Activated naive CD4-positive, alpha-beta T cell treated with anti-CD3 and anti-CD28 coated beads, Interleukin-2, amount 10 ng/mL, durations not matched to agents 7 days and 5 days (primary cell): ENCODE measurements at places on chromosomes 12 and 14.

DNA sequence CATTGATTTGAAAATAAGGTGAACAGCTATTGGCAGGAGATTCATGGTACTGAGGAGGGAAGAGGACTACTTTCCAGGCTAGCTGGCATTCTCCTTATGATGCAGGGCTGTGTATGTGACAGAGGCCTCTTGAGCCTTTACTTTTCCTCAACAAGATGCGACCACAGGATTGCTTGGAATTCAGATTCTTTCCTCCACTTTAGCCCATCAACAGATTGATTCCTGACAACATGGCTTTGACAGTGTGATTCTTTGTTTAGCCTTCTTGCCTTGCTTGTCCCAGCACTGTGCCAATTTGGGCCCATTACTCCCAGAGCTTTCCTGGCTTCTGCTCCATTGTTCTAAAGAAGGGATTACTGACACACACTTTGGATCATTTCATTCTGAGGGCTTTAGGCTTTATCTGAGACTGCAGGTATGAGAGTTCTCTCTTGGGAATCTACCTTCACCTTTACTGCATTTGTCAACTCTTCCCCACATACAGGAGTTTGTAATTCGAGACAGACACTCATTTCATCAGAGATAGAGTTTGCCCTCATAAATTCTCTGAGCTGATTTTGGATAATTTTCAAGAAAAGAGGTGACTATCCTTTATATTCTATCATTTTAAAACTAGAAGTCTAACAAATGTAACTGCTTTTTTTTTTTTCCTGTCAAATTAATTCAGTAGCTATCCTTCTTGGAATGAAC is 206.4 kb upstream of the GZMB start:
- no peaks in the 10 kb centered on the region for H3K36me3 ChIP-seq
- no peaks in the 10 kb centered on the region for H3K4me1 ChIP-seq
- H3K27ac ChIP-seq: no peak overlapping the region
- H3K4me3 ChIP-seq: no peak overlapping the region
- H3K27me3 ChIP-seq: peaks cover 5% of the 10 kb centered on the region

DNA sequence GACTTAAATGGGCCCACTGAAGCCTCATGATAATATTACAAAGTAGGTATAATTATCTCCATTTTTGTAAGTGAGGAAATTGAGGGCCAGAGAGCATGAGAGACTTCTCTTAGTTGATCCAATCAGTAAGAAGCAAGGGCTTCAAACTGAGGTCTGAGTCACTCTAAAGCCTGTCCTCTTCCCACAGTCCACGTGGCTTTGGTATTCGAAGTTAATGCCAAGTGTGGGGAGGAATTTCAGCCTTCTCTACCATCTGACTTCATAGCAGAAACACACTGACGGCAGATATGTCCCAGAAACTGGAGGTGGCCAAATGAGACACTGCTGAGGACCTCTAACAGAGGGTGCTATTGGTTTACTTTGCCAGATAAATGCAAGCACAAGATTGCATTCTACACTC is 114.4 kb upstream of the OVCH1 start:
- no peaks in the 10 kb centered on the region for H3K36me3 ChIP-seq
- H3K4me1 ChIP-seq: no peaks in the 10 kb centered on the region
- peaks cover 6% of the 10 kb centered on the region for H3K27me3 ChIP-seq
- H3K27ac ChIP-seq: no peak overlapping the region
- no peak for DNase-seq

DNA sequence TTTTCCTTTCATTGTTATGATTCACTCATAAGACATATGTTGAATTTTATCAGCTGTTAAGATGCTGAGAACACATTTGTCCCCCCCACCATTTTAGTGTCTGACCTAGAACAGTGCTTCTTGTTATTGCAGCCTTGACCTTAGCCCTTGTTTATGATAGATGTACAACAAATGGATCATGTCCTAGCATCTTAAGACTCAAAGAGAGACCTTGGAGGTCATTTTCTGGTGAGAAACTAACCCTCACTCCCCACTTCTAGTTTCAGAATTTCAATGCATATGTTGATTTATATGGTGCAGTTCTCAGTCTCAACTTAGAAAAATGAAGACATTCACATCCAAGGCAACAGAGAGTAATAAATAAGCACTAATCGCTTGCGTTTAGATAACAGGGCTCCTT is 391.2 kb downstream of the AEBP2 start:
- no peaks in the 10 kb centered on the region for H3K4me1 ChIP-seq
- H3K36me3 ChIP-seq: no peaks in the 10 kb centered on the region
- no peak overlapping the region for H3K27ac ChIP-seq
- no peaks in the 10 kb centered on the region for H3K27me3 ChIP-seq
- DNase-seq: no peak

DNA sequence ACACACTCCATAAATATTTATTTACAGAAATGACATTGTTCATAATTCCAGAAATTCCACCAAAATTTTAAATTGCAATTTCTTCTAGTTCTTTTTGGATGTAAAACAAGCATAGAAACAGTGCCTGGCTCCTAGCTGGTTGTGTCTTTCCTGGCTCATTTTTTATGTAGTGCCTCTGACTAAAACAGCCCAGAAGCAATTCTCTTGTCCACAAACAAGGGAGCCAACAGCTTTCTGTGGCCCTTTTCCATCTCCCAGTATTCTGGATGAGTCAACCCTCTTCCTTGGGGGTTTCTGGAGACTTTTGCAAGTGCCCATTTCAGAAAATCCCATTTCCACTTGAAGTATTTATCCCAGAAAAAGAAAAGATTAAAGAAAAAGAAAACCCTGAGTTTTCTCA is 141.4 kb downstream of the PHLDA1 start:
- no peaks in the 10 kb centered on the region for H3K36me3 ChIP-seq
- H3K27ac ChIP-seq: no peak overlapping the region

GRCh38 chr14:72516936-72517700 is 376.8 kb downstream of the DPF3 start:
- peak; percentile 89 for DNase-seq
- H3K36me3 ChIP-seq: peaks cover 25% of the 10 kb centered on the region
- H3K27ac ChIP-seq: peak overlapping the region; percentile 98
- H3K4me3 ChIP-seq: no peak overlapping the region
- H3K27me3 ChIP-seq: peaks cover 27% of the 10 kb centered on the region

GRCh38 chr12:39047539-39048262 is 142.3 kb upstream of the CPNE8 start:
- no peak overlapping the region for H3K4me3 ChIP-seq
- H3K4me1 ChIP-seq: no peaks in the 10 kb centered on the region
- no peaks in the 10 kb centered on the region for H3K36me3 ChIP-seq
- no peak overlapping the region for H3K27ac ChIP-seq

GRCh38 chr12:76621582-76622024 is 62.0 kb upstream of the OSBPL8 start:
- peak; percentile 80 for DNase-seq
- H3K36me3 ChIP-seq: no peaks in the 10 kb centered on the region
- no peaks in the 10 kb centered on the region for H3K4me1 ChIP-seq
- H3K27me3 ChIP-seq: peaks cover 5% of the 10 kb centered on the region
- no peak overlapping the region for H3K4me3 ChIP-seq
- H3K27ac ChIP-seq: no peak overlapping the region

DNA sequence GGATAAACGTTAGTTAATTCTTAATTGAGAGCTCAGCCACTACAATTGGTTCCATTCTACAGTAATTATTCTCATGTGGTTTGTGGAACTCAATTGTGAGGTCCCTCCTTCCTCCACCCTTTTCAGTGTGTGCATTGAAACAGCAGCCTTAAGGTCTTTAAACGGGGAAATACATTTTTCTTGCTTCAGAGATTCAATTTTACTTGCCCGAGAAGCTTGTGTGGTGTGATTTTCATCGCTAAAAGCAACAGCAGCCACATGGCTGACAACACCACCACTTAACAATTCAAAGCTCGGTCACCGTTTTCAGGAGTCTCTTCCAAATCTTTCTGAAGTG is 733 bp upstream of the PPFIBP1 start:
- no peaks in the 10 kb centered on the region for H3K36me3 ChIP-seq
- H3K4me1 ChIP-seq: peaks cover 40% of the 10 kb centered on the region
- peak overlapping the region; percentile 90 for H3K27ac ChIP-seq
- DNase-seq: no peak
- H3K4me3 ChIP-seq: peak overlapping the region; percentile 94
- H3K27me3 ChIP-seq: peaks cover 32% of the 10 kb centered on the region

GRCh38 chr12:124115976-124116690 is 143.1 kb downstream of the ZNF664 start:
- no peak overlapping the region for H3K4me3 ChIP-seq
- no peaks in the 10 kb centered on the region for H3K4me1 ChIP-seq
- no peak for DNase-seq
- H3K27me3 ChIP-seq: no peaks in the 10 kb centered on the region

DNA sequence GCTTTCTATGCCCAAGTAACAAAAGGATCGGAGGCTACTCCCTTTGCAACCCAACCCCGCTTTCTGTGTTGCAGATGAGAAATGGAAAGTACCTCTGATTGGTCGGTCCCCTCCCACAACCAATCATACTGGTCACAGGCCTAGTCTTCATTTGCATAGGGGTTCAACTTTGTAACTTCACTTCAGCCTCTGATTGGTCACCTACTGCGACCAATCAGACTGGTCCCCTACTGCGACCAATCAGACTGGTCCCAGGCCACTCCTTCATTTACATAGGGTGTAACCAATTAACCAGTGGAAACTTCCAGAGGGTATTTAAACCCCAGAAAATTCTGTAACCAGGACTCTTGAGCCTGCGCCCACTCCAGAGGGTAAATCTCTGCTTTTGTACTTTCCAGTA is 906.4 kb upstream of the TMEM132C start:
- H3K4me3 ChIP-seq: no peak overlapping the region
- H3K27ac ChIP-seq: no peak overlapping the region
- no peaks in the 10 kb centered on the region for H3K27me3 ChIP-seq
- no peaks in the 10 kb centered on the region for H3K36me3 ChIP-seq
- DNase-seq: no peak

DNA sequence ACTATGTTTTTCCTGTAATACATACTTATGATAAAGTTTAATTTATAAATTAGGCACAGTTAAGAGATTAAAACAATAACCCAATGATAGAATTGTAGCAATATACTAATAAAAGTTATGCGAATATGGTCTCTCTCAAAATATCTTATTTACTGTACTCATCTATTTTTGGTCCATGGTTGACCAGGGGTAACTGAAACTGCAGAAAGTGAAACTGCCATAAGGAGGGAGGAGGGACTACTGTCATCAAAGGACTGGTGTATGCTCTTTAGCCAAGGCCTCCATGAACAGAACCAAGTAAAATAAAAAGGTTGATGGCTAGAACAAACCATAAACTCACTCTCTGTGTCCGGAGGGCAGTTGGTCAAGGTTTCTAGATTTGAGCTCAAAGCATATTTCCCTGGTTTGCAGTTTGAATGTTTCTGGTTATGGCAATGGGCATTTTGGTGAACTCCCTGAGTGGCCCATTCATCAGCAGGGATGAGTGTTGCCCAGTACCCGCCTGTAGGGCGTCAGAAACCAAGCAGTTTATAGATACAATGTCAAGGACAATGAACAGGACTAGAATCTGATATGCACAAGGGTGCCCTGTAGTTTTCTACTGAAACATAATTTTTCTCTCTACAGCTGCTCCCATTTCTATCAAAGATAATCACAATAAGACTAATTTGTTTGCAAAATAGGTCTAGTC is 19.8 kb downstream of the LEMD3 start:
- H3K27ac ChIP-seq: no peak overlapping the region
- H3K4me1 ChIP-seq: peaks cover 61% of the 10 kb centered on the region
- no peak overlapping the region for H3K4me3 ChIP-seq
- no peak for DNase-seq
- H3K27me3 ChIP-seq: no peaks in the 10 kb centered on the region

DNA sequence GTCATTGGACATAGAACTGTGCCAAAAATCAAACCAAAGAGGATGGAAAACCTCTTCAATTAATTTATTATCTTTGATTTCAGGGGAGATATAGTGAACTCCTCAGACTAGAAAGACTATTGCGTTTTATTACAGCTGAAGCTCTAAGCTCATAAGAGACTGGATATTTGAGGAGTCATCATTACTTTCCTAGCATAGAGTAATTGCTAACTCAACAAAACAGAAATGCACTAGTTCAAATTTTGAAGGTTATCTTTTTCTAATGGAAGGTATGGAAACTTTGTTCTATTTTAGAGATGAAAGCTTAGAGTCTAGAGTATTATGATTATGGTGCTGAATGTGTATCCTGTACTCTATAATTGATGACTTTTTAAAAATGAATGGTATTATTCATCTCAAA is 5.3 kb upstream of the BEST3 start:
- no peak overlapping the region for H3K4me3 ChIP-seq
- no peak for DNase-seq
- no peaks in the 10 kb centered on the region for H3K4me1 ChIP-seq
- H3K27me3 ChIP-seq: peaks cover 6% of the 10 kb centered on the region

- peaks cover 36% of the 10 kb centered on the region for H3K36me3 ChIP-seq
- H3K27me3 ChIP-seq: peaks cover 13% of the 10 kb centered on the region
- H3K27ac ChIP-seq: peak overlapping the region; percentile 93
- peak overlapping the region; percentile 97 for H3K4me3 ChIP-seq
- DNase-seq: no peak
These were observed 29.6 kb downstream of the WBP11 start for GRCh38 chr12:14773685-14774073.

DNA sequence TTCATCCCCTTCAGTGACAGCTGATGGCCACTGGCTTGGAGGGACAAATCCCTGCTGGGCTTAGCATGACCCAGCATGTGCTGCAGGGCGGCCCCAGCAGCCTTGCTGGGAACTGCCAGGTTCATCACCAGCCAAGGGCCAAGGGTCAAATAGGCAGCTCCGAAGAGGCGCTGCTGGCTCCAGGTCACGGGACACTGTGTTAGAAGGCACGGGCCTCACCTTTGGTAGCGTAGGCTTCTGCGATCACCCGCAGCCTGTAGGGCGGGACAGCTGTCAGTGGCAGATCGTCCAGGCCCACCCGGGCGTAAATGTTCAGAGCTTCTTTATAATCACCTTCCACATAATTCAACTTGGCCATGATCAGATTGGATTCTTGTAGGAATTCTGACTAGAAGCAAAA is 35.7 kb downstream of the TTC7B start:
- no peak overlapping the region for H3K4me3 ChIP-seq
- no peaks in the 10 kb centered on the region for H3K4me1 ChIP-seq
- no peaks in the 10 kb centered on the region for H3K36me3 ChIP-seq
- DNase-seq: no peak
